Activated T-cell treated with anti-CD3 and anti-CD28 coated beads, Interleukin-2, amount 50 U/mL, for 72 hours (primary cell): ENCODE measurements at places on chromosomes 6 and 20. TPM values are rescaled to one million over a fixed set of nuclear protein-coding genes. Genes with fewer than 3 reads are reported as not detected.

- DNase-seq = no peak
Measured at GRCh38 chr6:39714802-39715201, 10.4 kb downstream of the KIF6 start.

DNA sequence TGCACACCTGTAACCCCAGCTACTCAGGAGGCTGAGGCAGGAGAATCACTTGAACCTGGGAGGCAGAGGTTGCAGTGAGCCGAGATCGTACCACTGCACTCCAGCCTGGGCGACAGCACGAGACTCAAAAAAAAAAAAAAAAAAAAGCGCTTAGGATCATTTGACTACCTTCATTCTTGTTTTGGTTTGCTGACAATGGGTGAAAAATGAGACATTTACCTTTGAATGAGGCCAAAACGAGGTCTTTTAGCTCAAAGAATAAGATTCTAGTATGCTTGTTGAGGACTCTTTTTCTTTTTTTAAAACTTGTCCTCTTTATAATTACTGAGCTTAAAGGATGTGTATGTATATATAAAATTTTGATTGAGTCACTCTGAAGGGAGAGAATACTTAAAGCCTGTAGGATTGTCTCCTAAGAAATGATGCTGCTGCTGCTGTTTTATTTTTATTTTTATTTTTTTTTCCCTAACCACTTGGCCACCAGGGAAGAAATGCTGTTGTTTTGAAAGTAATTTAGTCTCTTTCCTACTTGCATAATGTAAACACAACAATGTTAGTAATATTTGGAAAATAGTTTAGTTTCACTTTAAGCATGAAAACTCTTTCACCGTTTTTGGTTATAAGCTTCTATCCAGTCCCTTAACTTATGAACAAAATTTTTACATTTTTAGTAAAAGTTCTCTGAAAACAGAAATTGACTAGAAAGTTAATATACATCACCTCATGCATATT, 7.9 kb downstream of the UBR2 start:
- no peak for DNase-seq

- DNase-seq = no peak
Measured at GRCh38 chr20:60789399-60789798, 462.7 kb upstream of the CDH4 start.

DNA sequence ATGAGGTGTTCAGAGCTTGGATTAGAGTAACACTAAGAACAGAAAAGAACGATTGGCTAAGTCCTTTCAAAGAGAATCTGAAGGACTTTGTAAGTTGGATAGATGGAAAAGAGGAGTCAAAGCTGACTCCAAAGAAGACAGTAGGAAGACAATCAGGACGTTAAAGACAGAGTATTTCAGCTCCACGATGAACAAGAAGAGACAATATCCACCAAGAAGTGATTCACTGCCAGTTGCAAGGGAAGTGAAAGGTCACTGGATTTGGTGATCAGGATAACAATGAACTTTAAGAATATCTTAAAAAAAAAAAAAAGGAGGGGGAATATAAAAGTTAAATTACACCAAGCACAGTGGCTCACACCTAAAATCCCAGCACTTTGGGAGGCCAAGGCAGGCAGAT, 17.9 kb downstream of the REPS1 start:
- DNase-seq = no peak

DNA sequence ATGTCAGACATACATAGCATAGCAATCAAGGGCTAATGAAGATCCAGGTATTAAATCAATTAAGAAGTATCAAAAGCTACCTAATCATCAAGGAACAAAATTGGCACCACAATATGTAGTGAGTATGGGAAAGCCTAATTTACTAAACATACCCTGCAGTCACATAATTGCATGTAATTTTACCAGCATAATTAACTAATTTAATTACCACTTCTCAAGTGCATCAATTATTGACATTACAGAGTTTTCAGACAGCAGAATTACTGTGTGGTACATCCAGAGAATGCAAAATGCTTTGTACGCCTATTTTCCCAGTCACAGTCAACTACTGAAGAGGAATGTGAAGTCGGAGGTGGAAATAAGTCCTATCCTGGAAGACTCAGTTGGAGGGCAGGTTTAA, 279.0 kb upstream of the ID4 start:
- DNase-seq = no peak

DNA sequence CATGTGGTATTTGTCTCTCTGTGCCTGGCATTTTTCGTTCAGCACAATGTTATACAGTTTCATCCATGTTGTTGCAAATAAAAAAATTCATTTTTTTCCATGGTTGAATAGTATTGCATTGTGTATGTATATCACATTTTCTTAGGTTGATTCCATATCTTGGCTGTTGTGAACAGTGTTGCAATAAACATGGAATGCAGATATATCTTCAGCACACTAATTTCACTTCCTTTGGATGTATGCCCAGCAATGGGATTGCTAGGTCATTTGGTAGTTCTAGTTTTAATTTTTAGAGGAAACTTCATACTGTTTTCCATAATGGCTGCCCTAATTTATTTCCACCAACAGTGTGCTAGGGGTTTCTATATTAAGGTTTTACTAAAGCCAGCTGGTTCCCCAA, 52.6 kb downstream of the GFRAL start:
- no peak for DNase-seq

DNA sequence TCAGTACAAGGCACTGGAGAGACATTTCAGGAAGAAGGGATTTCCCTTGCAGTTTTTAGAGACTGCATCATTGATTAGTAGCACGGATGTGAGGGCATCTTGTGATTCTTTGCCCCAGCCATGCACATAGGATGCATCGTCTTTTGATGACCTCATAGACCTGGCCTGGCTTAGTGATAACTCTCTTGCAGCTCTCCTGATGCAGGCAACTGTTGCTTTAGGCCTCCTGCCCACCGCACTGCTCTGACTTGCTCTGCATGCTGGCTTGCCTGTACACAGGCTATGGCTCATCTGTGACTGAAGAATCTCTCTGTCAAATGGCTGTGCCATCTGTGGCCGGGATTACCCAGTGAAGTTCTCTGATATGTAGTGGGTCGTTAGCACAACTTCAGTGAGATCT, 207.7 kb upstream of the PTCHD4 start:
- DNase-seq = no peak

The FBXL4 gene
- total RNA-seq = 16.5 TPM

The C20orf204 gene
- total RNA-seq = 35.6 TPM

The ELOVL2 gene
- 0.07 TPM for total RNA-seq

The KCNK15 gene
- total RNA-seq = 0.48 TPM

The IRF4 gene
- 554 TPM for total RNA-seq

The OGFR gene
- total RNA-seq = 44.9 TPM

The MCCD1 gene
- not detected for total RNA-seq

The GHRH gene
- total RNA-seq = not detected
